ENCODE measurements at places on chromosomes 7 and 10.

GRCh38 chr7:17242504-17242903, 55.9 kb upstream of the AHR start:
- DNase-seq = no peak

GRCh38 chr10:129843702-129844101, 120.4 kb downstream of the EBF3 start:
- no peak for DNase-seq

DNA sequence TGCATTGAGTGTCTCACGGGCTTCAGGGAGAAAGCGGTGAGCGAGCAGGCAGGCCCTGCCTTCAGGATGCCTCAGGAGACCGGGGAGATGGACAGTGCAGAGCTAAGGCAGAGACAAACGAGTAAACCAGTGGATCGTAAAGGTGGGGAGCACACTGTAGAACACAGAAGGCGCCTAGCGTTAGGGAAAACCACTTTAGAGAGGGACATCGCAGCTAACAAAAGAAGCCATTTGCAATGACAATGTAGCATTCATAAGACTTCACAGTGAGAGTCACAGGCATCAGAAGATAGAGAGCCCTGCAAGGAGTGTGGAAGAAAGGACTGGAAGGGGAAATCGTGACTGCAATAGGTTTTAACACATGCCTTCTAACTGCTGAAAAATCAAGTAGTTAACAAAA, 54.9 kb upstream of the TMEM273 start:
- DNase-seq = no peak

DNA sequence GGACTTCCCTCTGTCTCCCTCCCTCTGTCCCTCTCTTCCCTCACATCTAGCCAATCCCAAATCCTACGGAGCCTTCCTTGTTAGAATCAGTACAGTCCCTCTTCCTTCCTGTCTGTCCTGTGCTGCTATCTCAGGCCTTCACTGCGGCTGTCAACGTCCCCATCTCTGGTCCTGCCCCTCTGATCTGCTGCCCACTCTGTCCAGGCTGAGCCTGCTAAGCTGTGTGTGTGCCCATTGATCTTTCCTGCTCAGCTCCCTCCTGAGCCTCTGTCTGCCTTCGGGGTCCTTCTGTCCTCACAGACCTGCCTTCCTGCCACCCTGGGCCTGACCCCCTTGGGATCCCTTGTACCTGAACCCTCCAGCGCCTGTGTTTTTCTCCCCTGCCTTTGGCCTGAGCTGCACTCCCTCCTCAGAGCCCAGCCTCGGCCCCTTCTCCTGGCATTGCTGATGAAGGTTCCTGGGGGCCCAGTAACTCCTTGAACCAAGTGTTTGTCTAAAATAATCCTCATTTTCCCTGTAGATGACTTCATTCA, 182.1 kb upstream of the SHH start:
- no peak for DNase-seq

DNA sequence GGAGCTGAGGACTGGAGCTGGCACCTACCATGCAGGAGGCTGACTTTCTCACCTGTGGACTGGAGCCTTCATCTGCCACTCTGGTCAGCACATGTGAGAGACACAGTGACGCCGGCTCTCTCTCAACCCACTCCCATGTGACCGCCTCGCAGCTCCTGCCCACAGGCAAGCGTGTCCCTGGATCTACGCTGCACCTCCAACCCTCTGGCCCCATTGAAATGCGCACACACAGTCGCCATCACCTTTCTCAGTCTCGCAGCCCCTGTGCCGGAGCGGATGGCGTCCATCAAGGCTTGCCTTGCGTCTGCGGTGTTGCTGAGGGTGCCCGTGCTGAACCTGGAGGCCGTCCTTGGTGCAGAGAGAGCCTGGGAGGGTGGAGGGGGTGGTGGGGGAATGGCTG, 242.2 kb upstream of the GRB10 start:
- no peak for DNase-seq

- no peak for DNase-seq
Observed at GRCh38 chr7:128889121-128889520, 21.4 kb downstream of the KCP start.

GRCh38 chr7:157463245-157463644, 126.4 kb downstream of the DNAJB6 start:
- no peak for DNase-seq

- no peak for DNase-seq
Observed at GRCh38 chr7:90625051-90625450, 28.9 kb downstream of the CDK14 start.

GRCh38 chr10:99435986-99436638, 5.7 kb upstream of the GOT1 start:
- DNase-seq = no peak

- DNase-seq = no peak
Observed at GRCh38 chr7:110724811-110725210, 366.1 kb upstream of the LRRN3 start.

DNA sequence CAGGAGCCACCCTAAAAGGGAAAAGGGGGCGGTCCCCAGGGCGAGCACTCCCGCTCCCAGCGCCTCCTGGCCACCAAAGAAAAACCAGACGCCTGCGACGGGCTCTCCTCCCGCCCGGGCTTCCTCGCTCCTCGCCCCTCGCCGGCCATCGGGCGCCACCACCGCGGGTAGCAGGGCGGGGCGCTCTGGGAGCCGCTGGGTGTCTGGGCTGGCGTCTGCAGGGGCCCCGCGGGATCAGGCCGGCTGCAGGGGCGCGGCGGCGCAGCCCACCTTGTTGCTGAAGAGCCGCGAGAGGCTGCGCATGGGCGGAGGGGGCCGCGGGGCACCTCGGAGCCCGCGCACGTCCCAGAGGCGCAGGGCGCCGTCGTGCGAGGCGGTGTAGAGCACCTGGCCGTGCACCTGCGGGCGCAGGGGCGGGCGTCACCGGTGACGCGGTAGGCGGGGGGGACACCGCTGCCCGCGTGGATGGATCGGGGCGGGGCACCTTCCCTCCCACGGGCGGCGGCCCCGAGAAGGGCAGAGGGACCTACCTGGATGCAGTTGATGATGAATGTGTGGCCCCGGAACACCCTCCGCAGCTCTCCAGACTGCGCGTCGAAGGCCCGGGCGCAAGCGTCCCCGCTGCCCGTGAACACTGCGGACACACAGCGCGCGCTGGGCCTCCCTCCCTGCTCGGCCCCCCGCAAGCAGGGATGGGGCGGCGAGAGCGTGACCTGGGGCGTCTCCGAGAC, 28.3 kb downstream of the WDR86 start:
- DNase-seq = no peak

- DNase-seq = no peak
Observed at GRCh38 chr7:27771111-27771510, 31.1 kb downstream of the TAX1BP1 start.

GRCh38 chr7:98125759-98126158, 19.1 kb downstream of the LMTK2 start:
- DNase-seq = no peak

DNA sequence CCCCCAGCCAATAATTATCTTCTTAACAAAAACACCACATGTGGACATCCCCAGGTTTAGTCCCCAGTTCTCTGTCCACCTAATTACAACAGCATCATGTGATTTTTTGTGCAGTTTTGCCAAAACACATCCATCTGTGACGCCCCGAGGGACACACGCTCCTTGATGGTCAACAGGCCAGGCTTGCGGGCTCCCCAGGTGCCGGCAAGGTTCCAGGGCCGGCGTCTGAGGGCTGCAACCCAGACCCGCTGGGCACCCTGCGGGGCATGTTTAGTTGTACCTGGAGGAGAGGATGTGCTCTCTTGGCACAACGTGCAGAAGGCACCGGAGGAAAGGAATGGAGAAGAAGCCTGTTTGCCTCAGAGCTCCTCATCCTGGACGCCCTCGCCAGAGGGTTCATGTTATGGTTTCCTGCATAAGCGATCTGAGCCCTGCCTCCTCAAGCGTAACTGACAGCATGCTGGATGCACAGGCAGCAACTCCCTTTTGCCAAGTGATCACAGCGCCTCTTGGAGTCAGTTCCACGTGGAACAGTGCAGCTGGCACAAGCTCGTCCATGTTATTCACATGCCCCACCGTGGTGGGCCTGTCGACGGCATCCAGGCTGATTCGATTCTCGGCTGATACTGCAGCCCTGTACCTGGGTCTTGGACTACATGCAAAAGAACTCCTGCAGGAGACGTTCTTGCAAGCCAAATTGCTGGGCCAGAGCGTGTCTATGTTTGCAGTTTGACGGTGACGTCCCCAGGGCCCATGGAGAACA, 41.6 kb downstream of the JAKMIP3 start:
- no peak for DNase-seq

Measured in GM04503 (cell line).